ENCODE measurements at places on chromosomes 6 and 20.

GRCh38 chr6:130394246-130394645 lies 28.4 kb downstream of the TMEM200A start:
- no peak for DNase-seq

- DNase-seq, result no peak
Observed at GRCh38 chr20:24999568-24999967, 7.0 kb upstream of the APMAP start.

DNA sequence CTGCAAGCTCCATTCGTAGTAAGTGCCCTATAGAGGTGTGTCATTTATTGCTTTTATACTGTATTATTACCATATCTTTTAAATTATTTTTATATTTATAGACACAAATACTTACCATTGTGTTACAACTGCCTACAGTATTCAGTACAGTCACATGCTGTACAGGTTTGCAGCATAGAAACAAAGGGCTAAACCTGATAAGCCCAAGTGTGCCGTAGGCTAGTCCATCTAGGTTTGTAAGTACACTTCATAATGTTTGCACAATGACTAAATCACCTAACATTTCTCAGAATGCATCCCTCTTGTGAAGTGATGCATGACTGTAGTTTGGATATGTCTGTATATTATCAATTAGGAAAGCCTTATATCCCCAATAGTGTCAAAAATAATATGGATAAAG lies 122.8 kb downstream of the CLVS2 start:
- DNase-seq, result no peak

DNA sequence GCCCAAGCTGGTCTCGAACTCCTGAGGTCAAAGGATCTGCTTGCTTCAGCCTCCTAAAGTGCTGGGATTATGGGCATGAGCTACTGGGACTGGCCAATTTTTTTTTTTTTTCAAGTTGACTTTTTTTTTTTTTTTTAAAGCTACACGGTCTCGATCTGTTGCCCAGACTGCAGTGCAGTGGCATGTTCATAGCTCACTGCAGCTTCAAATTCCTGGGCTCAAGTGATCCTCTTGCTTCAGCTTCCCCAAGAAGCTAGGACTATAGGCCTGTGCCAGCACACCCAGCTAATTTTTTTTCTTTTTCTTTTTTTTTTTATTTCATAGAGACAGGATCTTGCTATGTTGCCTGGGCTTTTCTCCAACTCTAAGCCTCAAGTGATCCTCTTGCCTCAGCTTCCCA lies 59.5 kb downstream of the NCOA3 start:
- no peak for DNase-seq

DNA sequence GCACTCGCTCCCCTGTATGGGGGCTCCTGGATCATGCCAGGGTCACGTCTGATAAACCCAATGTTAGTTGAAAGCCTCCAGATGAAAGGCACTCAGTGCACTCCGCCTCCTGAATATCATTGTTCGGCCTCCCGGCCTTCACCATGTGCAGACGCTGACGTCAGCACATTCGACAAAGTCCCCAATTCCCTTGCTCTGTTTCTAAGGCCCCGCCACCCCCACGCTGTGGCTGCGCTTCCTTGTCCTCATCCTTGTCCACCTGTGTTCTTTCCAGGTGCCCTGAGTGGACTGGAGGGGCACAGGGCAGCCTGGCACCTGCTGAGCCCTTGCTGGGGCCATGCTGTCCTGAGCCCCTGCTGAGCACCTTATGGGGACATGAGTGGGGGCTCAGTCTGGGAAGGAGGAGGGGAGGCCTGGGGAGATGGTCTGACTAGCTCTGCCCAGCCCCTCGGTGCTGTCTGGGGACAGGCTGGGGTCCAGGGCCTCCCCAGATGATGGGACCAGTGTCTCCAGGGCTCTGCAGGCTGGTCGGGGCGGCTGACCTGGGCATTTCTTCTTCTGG lies 9.8 kb upstream of the BHLHE23 start:
- no peak for DNase-seq

DNA sequence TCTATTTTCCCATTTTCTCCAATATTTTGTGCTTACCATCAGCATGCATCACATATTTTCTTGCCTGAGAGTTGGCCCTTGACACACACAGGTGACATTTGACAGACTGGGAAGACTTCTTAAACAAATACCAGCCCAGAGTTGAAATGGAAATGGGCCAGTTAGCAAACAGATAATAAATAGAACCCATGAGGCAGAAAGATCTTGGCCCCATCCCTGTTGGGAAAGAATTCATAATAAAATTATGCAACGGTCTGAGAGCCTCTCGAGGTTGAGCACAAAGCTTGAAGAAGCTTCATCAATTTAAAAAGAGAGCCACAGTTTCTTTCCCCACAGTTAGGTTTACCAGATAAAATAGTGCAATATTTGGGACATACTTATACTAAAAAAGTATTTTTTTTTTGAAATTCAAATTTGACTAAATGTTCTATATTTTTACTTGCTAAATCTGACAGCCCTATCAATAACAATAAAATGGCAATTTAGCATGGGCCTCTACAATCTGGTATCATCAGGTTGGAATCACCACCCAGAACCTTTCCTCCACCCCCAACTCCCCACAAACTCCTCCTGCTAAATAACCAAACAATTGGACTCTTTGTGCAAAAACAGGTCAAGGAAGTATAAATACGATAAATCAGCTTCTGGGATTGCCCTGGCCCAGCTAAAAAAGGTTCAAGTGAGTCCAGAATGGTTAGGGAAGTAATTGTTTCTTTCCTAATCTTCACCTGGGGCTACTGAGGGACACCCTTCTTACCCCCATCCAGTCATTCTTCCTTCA lies 129.8 kb downstream of the CD164 start:
- DNase-seq, result no peak

GRCh38 chr6:107770541-107770940 lies 53.6 kb downstream of the SCML4 start:
- DNase-seq, result no peak

- peak; percentile 62 for DNase-seq
Observed at GRCh38 chr6:17703256-17703694, 3.5 kb downstream of the NUP153 start.

GRCh38 chr6:83633609-83634008 lies 75.3 kb downstream of the SNAP91 start:
- no peak for DNase-seq

- peak; percentile 21 for DNase-seq
Observed at GRCh38 chr20:34401741-34402455, 38.8 kb downstream of the ITCH start.

DNA sequence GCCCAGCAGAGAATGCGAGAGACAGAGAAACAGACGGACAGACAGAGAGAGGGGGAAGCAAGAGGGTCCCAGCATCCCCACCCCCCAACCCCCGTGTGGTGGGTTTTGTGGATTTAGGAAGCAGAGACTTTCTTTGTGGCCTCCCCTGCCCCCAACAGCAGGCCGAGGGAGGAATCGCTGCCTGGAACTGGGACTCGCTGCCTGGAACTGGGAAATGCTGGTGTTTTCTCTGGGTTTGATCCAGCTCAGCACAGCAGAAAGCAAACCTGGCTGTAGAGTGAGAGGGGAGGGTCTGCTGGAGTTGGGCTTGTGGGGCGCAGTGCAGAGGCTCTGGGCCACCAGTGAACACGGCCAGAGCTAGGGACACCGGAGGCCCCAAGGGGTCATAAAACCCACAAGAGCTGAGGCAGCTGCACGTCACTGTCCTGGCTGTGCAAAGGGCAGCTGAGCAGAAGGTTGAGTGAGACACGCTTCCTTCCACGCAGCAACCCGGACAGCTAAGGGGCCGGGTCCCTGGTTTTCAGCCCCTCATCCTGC lies 181.8 kb downstream of the TAF4 start:
- DNase-seq, result no peak
